Activated CD8-positive, alpha-beta memory T cell treated with anti-CD3 and anti-CD28 coated beads for 1 hour (primary cell): ENCODE measurements at places on chromosomes 4 and X.

DNA sequence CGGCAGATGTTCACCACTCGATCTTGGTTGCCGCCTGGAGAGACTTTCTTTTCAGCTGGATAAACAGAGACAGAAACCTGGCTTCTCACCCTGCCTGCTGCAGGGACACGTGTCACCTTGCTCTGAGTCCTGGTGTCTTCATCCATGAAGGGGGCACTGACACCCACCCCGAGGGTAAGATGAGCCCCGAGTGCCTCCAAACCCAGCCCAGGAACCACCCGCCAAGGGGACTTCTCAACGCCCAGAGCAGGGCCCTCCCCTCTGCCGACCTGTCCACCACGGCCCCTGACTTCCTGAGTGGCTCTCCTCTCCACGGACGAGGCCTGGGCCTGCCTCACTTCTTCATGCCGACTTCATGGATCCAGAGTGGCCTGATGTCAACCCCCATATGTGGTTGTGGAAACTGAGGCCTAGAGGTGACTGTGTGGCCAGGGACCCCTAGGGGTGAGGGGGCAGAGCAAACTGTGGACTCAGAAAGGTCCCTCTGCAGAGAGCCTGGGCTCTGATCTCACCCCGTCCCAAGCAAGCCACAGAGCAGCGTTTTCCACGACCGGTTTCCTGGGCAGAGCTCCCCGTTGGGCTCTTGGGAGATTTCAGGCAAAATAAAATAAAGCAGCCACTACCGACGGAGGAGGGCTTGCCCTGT, 5.1 kb downstream of the ADRA2C start:
- no peak for DNase-seq

DNA sequence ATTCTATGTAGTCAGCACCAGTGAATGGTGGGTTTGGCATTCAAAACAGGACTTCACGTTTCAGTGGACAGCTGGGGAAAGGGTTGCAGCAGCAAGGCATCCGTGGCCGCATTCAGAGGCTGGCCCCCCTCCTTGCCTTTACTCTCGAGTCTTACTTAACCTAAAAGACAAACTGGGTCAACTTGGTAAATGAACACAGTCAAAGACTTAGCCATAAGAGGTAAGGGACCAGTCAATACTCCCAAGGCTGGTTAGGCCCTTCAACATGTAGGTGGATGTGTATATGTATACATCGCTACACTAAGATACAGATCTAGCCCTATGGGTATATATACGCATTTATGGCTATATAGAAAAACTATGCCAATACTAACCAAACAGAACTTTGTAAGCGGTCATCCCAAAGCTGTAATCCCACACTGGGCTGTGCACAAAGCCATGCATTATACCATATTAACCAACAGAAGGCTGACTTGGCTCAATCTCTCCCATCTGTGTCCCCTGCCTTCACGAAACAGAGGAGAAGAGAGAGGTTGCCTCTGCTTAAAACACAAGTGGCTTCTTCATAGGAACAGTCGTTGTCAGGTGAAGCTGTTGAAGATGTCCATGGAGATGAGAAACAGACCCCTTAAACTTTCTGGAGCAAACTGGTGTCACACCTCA, 61.9 kb downstream of the TSC22D3 start:
- no peak for DNase-seq

GRCh38 chrX:22481436-22481835, 208.7 kb downstream of the CBLL2 start:
- no peak for DNase-seq

- DNase-seq, result no peak
Observed at GRCh38 chrX:140180585-140180984, 215.3 kb upstream of the CXorf66 start.

- DNase-seq, result no peak
Observed at GRCh38 chrX:109672239-109672638, 47.3 kb upstream of the KCNE5 start.

DNA sequence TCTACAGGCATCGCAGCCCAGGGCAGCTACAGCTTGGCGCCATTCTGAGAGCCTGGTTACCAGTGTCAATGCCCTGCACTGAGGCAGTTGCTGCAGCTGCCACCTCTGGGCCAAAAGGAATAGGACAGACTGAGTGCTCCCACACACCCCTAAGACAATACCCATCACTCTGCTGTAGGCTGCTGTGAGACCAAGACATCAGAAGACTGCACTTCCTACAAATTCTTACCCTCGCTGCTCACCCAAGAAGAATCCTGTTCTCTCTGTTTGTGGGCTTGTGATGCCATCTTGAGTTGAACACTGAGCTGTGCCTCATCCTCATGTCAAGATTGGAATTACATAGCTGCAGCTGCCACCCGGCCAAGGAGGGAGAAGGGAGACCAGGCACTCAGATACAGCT, 1847.0 kb upstream of the PCDH10 start:
- no peak for DNase-seq

DNA sequence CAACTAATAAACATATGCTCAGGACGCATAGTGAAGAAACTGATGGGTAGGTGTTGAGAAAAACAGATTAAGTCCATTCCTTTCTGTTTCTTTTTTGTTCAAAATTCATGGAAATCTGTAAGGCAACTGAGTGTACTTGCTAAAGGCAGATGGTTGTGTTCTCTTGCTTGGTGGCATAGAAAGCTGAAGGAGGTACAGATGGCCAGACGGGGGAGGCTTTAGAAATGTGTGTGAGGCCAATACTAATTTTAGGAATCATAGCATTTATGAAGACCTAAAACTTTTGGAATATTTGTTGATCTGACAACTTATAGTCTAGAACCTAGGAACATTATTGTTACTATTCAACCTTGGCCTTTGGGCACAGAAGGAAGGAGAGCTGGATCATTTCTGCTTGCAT, 56.8 kb upstream of the EMCN start:
- no peak for DNase-seq

DNA sequence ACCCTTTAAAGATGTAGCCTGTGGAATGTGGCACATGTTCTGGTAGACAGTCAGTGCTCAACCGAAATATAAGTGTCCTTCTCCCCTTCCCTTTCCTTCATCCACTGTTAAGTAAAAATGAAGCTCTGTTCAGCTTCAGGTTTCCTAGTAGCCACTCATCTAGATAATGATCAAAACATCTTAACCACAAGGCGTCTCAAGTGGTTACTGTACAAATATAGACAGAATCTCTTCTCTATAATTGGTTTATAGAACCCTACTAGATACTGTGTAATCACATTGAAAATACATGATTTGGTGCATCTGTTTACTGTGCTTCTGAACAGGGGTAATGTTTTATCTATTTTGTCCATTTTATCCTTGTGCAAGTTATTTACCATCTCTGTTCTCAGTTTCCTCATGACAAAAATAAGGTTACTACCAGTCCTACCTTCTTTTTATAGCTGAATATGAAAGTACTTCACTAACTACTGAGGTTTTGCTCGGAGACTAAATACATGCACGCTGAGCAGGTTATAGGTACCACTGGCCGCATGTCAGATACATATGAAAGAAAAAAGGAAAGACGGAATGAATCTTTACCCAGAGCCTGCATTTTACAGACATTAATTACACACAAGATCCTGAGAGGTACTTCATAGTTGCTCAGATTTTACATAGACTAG, 20.3 kb upstream of the SLC25A4 start:
- DNase-seq, result no peak

DNA sequence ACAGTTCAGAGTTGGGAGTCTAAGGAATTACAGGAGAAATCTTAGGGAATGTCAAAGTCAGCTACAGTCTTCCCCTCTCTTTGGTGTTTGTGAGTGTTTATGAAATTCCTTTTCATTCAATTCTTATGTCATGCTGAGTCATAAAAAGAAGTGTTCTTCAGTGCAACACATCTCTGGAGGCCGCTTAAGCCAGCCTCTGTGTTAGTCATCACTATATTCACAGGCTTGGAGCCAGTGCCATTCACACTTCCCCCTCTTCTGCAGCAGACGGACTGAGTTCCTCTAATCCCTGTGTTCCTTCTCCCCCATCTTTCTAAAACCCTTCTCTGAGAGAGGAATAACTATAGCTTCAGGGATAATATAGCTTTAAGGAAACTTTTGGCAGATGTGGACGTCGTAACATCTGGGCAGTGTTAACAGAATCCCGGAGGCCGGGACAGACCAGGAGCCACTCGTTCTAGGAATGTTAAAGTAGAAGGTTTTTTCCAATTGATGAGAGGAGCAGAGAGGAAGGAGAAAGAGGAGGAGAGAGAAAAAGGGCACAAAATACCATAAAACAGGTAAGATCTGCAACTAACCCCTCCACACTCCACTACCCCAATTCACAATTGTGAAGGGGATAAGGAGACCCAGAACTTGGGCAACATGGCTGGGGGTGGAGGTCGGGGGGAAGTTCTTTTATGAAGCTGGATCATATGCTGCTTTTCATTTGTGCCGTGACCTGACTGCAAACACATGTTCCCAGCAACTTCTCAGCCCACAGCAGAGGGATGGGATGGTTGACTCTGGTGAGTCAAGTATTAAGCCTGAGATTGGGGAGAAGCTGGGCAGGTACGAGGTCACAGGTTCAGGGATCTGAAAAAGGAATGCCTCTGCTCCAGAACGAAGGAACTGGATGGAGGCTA, at the start of gene SRPX2:
Gene SRPX2, plus strand, starts transcription at position 244 of the 905 bp plus-strand sequence. CDS start 2,124 bp downstream, outside the sequence.
- DNase-seq, result no peak

GRCh38 chr4:87974856-87975462, 555 bp upstream of the SPP1 start:
- DNase-seq, result no peak

DNA sequence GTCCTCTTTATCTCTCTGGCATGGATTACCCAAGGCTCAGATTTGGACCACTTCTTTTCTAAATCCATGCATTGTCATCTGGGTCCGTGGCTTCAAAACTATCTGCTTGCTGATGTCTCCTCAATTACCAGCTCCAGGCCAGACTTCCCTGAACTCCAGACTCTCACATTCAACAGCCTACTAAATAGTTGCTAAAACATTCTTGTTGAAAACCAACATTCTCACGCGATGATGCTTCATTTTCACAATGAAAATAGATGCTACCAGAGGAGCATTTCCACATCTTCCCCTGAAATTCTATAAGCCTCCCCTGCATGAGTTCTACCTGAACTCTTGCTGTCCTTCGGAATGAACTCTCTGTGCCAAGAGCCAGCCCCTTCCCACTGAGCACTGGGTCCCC, 5.2 kb upstream of the TLR6 start:
- no peak for DNase-seq

DNA sequence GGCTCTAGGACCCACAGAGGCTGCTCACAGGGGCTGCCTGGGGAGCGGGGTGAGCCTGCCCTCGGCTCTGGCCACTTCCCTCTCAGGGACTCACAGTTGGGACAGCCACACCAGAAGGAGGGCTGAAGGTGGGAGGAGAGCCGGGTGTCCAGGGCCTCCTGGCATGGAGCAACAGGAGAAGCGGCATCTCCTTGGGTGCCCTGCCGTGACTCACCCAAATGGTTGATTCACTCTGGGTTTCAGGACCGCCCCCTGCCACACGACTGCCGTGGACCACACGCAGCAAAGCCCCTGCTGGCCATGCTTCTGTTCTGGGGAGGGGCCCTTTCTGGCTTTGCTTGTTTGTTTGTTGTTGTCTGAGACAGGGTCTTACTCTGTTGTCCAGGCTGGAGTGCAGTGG, 86.0 kb upstream of the AFAP1 start:
- no peak for DNase-seq

DNA sequence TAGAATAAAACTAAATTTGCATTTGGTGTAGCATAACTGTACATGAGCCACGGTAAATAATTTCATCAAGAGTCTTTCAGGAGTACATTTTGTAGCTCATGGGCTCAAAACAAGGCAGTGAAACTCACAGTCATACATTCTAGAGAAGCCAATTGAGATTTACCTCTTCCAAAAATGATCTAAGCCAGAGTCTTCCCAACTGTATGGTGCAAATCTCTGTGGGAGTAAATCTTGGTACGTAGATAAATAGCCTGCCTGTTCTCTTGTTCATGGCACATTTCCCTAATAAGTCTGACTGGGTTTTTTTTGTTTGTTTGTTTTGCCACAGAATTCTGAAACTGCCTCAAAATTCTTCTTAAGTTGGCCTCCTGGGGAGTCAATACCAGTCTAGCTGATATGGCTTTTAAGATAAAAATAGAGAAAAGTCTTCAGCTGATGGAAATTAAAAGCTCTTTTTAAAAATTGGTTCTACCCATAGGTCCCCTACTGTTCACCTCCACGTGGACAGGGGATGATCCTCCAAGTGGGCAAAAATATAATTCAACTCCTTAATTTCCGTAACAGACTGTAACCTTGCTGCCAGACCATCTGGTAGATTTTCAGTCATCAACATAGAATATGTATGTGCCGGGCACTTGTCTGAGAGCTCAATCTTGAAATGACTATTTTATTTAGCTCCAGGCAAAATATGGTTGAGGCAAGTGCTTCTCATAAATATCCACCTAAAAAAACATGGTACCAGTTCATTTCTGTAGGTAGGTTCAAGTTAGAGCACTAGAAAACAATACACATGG, 365.4 kb downstream of the PDHA2 start:
- no peak for DNase-seq

DNA sequence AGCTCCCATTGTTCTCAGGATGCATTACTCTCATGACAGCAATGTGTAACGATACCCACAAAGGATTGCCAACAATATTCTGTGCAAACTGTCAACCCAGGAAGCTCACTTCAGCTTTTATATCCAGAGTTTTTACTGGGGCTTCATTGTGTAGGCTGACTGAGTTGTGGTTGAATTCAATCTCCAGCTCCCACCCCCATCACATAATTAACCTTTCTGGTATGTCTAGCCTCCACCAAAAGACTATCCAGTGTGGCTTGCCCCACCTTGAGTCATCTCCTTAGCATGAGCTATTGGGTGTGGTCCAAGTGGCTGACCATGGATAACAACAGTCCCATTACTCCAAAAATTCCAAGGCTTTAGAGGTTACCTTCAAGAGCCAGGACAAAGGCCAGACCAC, 17.7 kb upstream of the TAB3 start:
- no peak for DNase-seq

DNA sequence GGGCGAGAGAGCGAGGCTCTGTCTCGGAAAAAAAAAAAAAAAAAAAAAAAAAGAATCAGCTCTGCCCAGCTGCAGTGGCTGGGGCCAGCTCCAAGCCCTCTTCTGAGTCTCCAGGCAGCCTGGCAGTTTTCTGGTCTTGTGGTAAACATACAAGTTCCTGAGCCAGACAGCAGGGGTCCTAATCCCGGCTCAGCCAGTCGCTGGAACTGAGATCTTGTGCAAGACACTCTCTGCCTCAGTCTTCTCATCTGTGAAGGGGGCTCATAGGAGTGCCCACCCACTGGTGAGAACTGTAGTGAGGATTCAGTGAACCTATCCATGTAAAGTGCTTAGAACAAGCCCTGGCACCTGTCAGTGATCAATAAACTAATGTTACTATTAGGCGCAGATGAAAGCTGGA, 41.8 kb downstream of the C4orf50 start:
- DNase-seq, result no peak
